ENCODE measurements at places on chromosomes 1 and 21.

DNA sequence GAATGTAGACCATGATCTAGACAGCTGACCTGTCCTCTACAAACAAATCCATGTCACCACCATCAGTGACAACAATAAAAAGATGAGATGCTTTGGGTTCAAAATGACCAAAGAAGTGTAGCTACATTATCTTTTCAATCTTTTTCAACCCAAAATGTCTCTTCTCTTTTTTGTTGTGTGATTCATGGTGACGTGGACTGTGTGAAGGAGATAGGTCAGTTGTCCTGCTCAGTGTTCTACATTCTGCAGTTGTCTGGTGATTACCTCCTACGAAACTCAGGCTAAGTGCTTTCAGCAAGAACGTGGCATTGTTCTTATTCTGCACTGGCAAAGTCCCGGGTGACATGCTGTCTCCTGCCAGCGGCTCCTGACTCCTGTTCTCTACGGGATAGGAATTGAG is 73.1 kb downstream of the PRKAB2 start:
- peak; percentile 17 for DNase-seq

GRCh38 chr1:201006450-201006849 is 17.1 kb downstream of the KIF21B start:
- peak; percentile 58 for DNase-seq

GRCh38 chr1:230825761-230826160 is 42.6 kb downstream of the C1orf198 start:
- DNase-seq, result no peak

DNA sequence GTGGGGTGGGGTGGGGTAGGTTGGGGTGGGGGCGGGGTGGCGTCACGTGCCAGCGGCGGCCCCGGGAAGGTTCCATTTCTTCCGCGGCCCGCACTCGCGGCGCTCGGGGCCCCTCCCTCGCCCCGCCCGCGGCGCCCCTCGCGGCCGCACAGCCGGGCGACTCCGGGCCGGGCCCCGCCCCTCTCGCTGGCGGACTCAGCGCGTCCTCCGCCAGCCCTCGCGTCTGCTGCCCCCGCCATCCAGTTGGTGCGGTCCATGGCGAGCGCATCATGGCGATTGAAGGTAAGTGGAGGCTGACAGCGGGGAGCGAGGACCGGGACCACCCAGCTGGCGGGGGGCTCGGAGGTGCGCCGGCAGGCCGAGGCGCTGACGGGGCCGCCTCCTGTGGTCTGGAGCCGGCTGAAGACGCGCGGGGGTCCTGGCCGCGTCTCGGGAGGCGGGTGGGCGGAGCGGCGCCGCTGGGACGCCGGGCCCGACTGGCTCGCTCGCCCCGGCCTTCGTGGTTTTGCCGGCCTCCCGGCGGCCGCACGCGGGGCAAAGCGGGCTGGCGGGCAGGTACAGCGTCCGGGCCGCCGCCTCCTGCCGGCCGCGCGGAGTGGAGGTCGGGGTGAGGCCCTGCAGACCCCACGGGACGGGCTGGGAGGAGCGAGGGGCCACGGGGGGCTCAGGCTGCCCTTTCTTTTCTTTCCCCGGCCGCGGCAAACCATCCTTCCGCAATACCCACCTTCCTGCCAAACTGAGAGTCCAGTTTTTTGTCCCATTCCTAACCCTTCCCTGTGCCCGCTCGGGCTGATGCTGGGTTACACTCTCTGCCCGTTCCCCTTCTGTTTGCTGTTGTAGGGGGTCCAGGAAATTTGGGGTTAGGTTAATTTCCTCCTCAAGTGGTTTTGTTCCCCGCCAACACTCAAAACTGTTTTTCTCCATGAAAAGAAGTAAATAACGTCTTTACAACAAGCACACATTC is at the start of gene SYT14:
Gene SYT14, plus strand, starts transcription at position 222 of the 964 bp plus-strand sequence. Its CDS starts 48 bp downstream, at position 270.
- DNase-seq, result no peak

GRCh38 chr1:235073331-235073967 is 55.2 kb downstream of the TOMM20 start:
- DNase-seq, result no peak

- no peak for DNase-seq
Observed at GRCh38 chr1:226417350-226417749, 9.5 kb upstream of the PARP1 start.

DNA sequence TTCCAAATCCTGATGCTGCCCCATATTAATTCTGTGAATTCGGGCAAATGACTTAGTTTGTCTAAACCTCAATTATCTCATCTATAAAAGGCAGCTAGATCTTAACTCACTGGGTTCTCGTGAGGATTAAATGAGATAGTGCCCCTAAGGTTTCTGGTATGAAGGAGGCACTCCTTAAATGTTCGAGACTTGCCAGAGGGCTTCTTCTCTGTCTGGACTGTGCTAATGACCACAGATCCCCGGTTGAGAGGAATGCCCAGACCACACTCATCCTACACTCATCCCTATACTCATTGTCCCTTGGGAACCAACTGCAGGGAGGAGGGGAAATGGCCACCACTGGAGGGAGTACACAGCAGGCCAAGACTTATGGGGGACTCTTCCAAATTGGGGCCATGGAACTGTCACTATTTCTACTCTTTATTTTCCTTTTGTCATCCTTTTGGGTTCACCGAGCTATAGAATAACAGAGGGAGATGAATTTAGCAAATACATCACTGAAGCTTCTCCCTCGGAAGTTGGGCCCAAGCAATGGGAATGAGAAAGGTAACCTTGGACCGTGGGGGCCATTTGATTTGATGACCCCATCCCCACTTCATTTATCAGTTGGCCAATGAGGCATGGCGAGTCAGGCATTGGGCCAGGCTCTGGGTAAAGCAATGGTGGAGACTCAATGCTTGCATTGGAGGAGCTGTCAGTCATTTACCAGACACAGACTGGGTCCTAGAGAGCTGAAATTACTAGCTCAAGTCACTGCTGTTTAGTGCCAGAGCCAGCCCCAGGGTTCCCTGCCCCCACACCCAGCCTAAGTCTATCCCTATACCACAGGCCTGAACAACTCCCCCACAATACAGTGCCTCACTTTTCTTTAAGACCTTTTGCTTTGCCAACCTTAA is 5.1 kb downstream of the ATF3 start:
- no peak for DNase-seq

GRCh38 chr1:18414321-18414720 is 66.4 kb upstream of the KLHDC7A start:
- no peak for DNase-seq
